Mammary epithelial cell (primary cell): ENCODE measurements at places on chromosomes 4 and X. TPM values are rescaled to one million over a fixed set of nuclear protein-coding genes. Genes with fewer than 3 reads are reported as not detected.

- peak; percentile 32 for DNase-seq
Observed at GRCh38 chr4:38013461-38014366, 53.5 kb downstream of the PTTG2 start.

GRCh38 chr4:153877898-153878297, 89.0 kb upstream of the SFRP2 start:
- DNase-seq: no peak

DNA sequence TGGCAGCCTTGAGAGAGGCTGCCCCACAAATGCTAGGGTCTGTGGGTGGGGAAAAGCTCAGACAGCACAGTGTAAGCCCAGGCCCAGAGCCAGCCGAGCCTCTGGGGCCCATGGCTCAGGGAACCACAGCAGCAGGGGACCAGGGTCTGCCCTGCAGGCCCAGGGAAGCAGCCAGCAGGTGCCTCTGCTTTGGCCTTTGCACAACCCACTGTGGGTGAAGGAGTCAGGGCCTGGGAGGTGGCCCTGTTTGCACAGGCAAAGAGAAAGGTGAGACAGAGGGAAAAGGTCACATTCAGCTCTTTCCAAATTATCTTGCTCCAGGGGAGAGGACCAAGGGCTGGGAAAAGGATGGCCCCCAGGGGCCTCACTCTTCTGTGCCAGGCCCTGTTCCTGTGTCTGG, 8.7 kb downstream of the PNMA6F start:
- no peak for DNase-seq

DNA sequence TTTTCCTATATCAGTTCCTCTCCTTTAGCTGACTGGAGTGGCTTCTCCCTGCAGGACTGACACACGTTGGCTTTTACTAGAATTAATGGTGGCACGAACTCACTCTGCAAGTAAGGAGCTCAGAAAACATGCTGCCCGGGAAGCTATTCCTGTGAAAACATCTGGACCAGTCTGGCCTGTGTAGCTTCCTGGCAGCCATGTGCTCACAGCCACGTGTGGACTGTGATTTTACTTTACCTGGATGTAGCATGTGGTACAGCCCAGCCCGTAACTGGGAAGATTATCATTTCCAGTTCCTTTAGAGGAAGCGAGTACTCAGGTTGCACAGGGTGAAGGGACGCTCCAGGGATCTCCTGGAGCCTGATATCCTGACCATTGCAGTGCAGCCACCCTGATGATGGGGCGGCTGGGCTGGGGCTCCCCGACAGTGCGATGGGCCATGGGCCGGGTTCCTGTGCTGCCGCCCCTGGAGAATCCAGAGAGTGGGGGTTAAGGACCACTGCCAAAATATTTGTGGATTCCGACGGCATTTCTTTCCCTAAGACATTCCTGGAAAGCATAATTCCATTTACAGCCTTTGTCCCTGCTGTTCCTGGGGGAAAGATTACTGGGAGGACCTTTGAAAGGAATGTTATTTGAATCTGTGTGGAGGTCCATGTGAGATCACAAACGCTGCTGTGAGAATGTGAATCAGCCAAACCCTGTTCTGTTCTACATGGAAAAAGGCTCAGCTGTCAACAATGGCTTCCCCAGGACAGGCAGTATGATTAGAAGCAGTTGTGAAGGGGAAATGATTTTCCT, 35.0 kb downstream of the PROM1 start:
- no peak for DNase-seq

Gene C1GALT1C1
- 4.1 and 10.4 TPM in 2 replicates for total RNA-seq

Gene ADH4
- not detected for total RNA-seq

Gene LIMCH1
- total RNA-seq: not detected in 2 replicates

Gene ATP6AP1
- 56.0 TPM for total RNA-seq

DNA sequence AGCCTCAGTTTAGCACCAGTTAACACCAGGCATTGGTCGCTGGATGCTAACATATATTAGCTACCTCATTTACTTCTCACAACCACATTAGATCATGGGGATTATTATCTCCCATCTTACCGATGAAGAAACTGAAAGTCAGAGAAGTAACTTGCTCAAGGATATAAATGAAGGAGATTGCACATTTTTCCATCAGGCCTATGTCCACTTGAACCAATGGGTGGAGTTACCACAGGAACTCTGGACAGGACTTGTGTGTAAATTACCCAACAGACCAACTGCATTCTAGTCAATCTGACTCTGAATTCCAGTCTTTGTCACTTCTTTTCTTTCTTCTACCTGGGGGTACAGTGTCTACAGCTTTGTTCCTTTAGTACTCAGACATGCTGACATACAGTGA, 1.8 kb downstream of the LNX1 start:
- no peak for DNase-seq

- DNase-seq: peak; percentile 72
Observed at GRCh38 chr4:101527188-101527587, 179.9 kb upstream of the PPP3CA start.

- DNase-seq: no peak
Observed at GRCh38 chrX:51395810-51396728, 63.4 kb downstream of the NUDT10 start.

Gene KLB
- total RNA-seq: 0.17 TPM

Gene NEXMIF
- not detected for total RNA-seq

GRCh38 chr4:122688529-122689140, 43.9 kb upstream of the BBS12 start:
- DNase-seq: no peak

DNA sequence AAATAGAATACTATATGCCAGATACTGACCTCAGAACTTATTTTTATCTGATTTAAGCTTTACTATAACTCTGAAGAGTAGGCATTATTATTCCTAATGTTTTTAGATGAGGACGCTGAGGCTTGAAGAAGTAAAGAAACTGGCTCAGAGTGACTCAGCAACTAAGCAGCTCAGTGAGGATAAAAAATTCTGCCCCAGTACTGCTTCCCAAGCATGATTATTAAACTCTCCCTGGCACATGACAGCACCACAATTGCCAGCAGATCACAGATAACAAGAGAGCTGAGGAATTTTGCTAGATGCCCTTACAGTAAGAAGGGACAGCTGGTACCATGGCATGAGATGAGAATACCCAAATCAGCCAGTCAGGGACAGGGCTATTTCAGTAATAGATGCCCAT, 219.4 kb downstream of the NKX6-1 start:
- no peak for DNase-seq

DNA sequence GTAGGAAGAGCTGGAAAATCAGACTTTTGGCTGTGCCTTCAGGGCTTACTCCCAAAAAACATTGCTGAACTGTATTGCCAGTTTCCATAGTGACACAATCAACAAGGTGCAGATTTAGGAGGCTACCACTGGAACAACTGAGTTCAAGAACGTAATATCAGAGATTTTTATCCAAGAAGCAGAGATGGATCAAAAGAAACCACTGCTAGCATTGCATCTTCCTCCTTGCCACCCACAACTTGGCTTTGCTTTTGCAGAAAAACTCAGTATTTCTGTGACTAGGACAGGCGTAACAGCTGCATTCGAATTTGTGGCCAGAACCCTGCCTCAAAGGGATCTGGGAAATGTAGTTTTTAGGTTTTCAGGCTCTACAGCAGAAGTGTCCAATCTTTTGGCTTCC, 27.8 kb upstream of the WDFY3 start:
- peak; percentile 5 for DNase-seq

- no peak for DNase-seq
Observed at GRCh38 chr4:145248502-145248901, 68.1 kb upstream of the OTUD4 start.

Gene TEX13D
- not detected for total RNA-seq

Gene GLA
- total RNA-seq: 21.3 TPM

DNA sequence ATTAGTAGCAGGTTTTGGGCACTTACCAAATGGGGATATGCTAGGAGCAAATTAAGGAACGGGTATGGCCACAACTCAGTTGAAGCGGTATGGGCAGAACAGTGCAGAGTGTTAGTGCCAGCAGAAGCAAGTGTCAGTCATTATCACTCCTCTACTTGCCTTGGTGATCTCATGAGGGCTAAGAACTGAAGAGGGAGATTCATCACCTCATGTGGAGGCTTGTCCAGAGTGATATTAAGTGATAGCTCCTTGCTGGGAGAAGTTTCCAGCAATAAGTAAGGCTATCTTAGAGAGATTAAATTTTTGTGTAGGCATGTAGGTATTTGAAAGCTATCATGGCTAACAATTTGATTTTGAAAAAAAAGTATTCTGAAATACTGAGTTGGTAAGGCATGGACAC, 615.4 kb upstream of the SMIM31 start:
- peak; percentile 14 for DNase-seq

- no peak for DNase-seq
Observed at GRCh38 chr4:128946916-128947315, 137.4 kb downstream of the JADE1 start.

Gene MID1
- 26.5 TPM for total RNA-seq

GRCh38 chr4:116480546-116480945, 604.8 kb downstream of the TRAM1L1 start:
- DNase-seq: no peak

DNA sequence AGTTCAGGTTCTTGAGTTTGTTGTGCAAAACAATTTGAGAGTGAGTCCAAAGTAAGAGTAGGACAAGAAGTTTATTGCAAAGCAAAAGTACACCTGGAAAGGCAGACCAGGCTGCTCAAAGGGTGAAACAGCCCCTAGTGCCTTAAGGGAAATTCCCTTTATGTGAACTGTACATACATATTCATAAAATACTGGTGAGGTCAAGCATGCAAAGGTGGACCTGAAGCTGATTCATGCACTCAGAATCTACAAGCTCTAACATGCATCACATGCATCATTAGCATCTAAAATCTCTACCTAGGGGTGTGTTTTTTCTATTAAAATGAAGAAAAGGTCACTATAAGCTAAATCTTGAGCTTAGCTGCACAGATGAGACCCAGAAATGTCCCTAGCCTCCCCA, 266.9 kb downstream of the SPATA18 start:
- peak; percentile 91 for DNase-seq

- no peak for DNase-seq
Observed at GRCh38 chrX:5857232-5857631, 371.4 kb downstream of the NLGN4X start.

Gene ASB11
- not detected for total RNA-seq

DNA sequence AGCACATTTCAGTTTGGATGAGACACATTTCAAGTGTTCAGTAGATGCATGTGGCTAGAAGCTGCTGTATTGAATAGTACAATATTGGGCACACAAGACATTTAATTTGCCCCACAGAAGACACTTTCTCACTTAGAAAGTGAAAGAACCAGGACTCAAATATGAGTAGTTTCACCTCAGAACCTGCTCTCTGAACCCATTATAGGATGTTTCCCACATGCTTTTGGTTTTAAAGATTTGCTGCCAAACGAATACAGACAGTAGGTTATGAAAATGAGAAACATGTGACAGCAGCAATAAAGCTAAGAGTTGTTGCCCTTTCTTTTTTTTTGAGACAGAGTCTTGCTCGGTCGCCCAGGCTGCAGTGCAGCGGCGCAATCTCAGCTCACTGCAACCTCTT, 32.3 kb downstream of the C4orf54 start:
- DNase-seq: no peak
